Activated gamma-delta T cell treated with anti-CD3 and anti-CD28 coated beads, Interleukin-2, amount 50 U/mL, for 16 hours (primary cell): ENCODE measurements at places on chromosomes 5 and 9.

DNA sequence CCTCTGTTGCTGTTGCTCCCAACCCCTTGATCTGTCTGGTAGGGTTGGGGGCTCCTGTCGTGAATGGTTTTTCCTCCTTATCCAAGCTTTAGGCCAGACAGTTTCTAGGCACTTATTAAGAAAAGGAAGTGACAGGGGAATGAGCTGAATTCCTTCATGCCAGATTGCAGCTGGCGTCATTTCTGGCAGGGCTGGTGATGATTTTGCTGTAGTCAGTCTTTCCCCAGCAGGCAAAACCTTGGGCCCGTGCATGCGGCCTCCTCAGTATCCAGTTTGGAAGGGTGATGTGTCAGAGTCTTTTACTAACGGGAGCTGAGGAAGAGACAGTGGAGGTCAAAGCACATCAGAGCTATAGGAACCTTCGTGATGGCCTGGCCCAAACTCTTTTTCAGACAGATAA, 58.8 kb downstream of the COL27A1 start:
- DNase-seq = no peak

- DNase-seq = no peak
These were observed 102.3 kb downstream of the GLIS3 start for GRCh38 chr9:4197548-4197947.

GRCh38 chr5:54013556-54014194, 296.7 kb downstream of the ARL15 start:
- DNase-seq = no peak

- DNase-seq = no peak
These were observed 74.3 kb downstream of the AMBP start for GRCh38 chr9:114003758-114004157.

DNA sequence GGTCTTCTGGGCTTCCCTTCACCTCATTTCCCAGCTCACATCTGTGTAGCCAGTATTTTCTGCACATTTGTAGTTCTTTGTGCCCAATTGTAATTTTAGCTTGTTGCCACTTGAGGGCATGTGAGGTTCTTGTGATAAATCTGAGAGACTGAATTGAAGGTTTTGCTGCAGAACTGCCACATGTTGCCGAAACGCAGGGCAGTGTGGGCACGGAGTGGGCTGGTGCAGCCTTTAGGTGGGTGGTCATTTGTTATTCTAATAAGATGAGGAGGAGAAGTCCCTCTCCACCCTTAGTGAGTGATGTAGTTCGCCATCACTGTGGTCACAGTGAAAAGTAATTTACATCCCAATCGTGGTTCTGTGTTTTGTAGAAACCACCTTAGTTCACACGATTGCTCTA, 21.2 kb downstream of the OTULIN start:
- DNase-seq = no peak

- no peak for DNase-seq
These were observed 158.7 kb downstream of the MYO10 start for GRCh38 chr5:16777432-16777831.

DNA sequence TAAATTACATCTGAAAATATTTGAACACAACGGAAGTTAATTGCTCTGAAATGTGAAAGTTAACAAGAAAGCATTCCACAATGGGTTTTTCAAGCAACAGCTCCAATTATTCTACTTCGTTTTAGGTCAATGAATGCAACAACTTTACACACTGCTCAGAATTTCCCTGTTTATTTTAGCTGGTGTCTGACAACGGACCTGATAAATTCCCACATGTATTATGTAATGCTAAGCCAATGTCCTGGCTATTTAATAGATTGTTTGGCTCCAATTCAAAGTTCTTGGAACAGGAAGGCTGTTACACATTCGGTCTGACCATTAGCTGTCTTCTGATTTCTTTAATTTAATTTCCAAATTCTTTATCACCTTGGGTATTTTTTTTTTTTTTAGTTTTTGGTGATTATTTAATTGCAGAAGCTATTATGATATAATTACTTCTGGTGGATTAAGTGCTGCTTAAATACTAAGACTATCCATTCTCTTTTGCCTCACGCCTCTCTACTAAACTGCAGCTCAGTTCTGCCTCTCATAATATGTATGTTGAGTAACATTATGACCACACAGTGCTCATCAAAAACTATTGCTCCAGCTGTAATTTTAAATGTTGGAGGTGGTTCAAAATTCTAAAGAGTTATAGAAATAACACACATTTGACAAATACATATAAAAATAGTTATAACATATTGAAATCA, 57.9 kb downstream of the MEF2C start:
- no peak for DNase-seq

- DNase-seq = no peak
These were observed 15.9 kb upstream of the SLC2A6 start for GRCh38 chr9:133494636-133495326.

DNA sequence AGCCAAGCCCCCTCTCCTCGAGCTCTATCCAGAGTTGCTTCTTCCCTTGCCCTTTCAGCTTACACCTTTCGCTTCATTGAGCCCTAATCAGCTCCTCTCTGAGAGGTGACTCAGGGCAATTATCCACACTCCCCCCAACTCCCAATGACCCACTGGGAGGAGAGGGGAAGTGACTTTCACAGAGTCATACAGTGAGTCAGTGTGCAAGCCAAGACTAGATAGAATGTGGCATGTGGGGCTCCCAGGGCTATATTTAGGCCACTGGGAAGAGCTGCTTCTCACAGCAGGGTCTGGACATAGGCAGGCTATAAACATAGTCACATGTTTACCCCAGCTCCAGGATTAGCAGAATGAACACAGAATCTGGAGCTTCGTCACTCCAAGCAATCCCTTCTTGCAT, 57.4 kb downstream of the NRG2 start:
- no peak for DNase-seq

DNA sequence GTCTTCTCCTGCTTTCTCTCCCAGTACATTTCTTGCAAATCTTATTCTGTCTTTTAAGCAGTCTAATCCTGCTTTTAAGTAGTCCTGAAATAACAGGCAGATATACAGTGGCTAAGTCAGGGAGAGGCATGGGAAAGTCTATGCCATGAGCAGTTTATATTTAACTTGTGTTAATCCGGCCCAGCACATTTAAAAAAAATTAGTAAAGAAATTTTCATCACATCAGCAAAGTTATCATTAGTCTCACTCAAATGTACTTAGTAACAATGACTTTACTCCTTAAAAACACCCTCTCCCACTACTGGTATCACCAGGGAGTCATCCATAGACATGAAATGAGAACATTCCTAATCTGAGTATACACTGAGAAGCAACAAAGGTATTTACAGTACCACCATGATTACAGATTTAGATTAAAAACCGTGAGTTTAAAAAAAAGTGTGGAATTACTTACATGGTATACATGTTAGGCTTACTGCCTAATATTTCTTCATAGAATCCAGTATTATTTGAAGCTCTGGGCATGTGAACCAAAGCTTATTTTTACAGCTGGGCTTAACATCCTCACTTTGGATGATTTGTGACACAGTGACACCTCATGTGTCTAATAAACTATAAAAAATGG, 75.9 kb upstream of the DAB2 start:
- no peak for DNase-seq

- DNase-seq = no peak
These were observed 74.9 kb downstream of the NREP start for GRCh38 chr5:111682121-111682520.

DNA sequence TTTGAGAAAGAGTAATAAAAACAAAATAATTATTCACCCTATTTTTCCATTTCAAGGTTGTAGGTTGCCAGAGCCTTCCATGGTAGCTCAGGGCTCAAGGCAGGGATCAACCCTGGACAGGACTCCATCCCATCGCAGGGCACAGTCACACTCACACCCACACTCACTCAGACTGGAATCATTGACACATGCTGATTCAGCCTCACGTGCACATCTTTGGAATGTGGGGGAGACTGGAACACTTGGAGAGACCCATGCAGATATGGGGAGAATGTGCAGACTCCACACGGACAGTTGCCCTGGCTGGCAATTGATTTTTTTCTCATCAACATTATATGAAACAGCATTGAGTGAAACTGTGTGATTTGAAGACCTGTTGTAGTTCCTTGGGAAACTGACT, 234.1 kb downstream of the ADGRV1 start:
- DNase-seq = no peak

- DNase-seq = no peak
These were observed 29.5 kb downstream of the SEMA4D start for GRCh38 chr9:89468281-89468960.
